Right cardiac atrium (tissue), 5 donors: ENCODE measurements at places on chromosomes 6 and 20.

GRCh38 chr20:44392776-44393607, 37.5 kb downstream of the HNF4A start:
- no peak for DNase-seq

GRCh38 chr6:3744211-3744900, 7.2 kb downstream of the PXDC1 start:
- DNase-seq: no peak

- no peak for DNase-seq
Measured at GRCh38 chr6:21992178-21992967, 304.5 kb downstream of the PRL start.

DNA sequence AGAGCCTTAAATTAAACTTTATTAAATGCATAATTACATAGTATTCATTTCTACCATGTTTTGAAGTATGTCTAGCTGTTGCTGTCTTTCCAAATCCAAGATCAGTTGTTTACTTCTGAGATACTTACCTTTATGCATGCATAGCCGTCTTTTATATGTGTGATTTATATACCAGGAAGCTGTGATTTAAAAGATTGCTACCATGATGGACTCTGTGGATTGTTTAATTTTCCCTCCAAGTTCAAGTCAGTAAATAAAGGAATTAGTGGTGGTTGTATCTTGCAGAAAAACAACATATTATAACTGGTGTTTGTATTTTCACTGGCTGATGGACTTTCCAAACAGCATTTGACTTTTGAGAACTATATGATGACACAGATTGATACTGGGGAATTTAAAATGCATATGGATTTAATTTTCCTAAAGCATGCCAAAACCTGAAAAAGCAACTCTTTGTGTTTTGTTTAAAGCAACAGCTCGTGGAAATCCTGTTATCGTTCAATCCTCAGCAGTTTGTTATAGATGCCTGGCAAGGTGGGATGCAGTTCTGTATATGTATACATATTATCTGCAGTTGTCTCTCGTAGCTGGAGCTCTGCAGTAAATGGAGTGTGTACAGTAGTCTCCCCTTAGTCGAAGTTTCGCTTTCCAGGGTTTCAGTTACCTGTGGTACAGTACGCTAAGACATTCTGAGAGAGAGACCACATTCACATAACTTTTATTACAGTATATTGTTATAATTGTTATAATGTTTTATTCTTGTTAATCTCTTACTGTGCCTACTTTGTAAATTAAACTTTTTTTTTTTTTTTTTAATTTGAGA, 77.1 kb downstream of the CBFA2T2 start:
- DNase-seq: no peak

DNA sequence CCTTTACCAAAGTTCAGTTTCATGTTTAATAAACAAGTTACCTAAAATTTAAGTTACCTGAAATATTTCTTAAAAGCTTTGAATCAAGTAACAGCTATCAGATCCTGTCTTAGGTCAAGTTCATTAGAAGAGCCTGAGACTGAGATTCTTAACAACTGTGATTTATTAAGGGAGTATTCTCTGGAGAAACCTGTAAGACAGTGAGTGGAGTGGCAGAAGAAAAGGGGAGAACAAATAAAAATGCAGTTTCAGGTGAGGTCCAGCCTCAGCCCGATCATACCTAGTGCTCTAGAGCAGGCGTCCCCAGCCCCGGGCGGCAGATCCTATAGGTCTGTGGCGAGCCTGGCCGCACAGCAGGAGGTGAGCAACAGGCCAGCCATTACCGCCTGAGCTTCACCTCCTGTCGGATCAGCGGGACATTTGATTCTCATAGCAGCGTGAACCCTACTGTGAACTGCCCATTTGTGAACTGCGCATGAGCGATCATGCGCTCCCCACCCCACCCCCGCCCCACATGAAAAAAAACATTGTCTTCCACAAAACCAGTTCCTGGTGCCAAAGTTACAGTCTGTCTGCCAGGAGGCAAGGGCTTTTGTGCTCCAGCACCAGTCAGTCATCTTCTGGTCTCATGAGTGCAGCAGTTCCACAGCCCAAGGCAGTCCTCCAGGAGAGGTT, 59.2 kb upstream of the ADGRB3 start:
- DNase-seq: peak; percentile 44

DNA sequence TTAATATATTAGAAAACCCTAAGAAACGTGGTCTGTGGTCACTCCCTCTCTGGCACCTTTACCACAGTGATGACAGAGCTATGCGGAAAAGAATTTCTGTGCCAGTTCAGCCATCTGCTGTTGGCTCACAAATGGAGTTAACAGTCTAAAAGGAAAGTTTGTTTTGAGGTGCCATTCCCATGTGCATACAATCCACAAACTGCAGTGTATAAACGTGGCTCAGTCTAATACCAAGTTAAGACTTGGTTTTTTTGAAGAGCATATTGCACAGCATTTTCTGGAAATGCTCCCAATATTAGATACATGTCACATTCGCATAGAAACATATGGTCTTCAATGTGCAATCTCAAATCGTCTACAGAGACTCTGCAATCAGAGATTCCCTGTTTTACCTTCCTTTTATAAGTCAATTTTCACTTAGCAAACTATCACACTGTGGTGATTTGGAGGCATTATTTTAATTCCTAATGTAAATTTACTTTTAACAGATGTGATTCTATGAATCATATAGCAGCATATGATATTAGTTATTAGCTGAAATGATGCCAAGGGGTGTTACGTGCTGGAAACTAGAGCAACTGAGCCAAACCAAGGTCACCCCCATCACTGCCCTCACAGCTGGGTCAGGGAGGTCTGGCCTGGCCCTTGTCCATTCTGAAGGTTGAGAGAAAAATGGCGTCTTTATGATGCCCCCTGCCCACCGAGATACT, 383.5 kb downstream of the PRKN start:
- DNase-seq: no peak

GRCh38 chr6:158627168-158627939, 17.2 kb downstream of the DYNLT1 start:
- DNase-seq: peak; percentile 43

DNA sequence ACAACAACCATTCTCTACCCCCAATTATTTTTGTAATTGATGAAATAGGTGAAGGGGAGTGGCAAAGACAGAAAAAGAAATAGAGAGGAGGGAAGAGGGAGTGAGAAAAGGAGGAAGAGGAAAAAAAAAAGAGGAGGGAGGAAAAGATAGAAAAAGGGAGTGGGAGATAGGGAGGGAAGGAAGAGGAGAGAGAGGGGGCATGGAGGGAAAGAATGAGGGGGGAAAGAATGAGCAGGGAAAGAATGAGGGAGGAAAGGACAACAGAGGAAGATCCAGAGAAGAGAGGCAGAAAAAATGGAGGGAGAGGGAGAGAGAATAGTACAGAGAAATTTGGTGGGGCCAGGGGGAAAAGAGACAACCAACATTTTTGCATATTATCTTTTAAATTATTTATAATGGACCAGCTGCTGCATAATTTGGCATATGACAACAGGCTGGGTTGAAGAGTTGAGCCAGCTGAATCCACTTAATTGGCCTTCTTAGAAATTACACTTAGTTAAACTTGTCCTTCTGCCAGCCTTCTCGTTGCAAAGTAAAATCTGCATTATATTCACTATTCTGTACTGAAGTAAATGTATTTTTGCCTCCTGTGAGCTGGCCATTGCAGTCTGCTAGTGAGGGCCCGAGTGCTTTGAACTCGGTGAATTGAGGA, 101.0 kb downstream of the ARHGAP18 start:
- no peak for DNase-seq

DNA sequence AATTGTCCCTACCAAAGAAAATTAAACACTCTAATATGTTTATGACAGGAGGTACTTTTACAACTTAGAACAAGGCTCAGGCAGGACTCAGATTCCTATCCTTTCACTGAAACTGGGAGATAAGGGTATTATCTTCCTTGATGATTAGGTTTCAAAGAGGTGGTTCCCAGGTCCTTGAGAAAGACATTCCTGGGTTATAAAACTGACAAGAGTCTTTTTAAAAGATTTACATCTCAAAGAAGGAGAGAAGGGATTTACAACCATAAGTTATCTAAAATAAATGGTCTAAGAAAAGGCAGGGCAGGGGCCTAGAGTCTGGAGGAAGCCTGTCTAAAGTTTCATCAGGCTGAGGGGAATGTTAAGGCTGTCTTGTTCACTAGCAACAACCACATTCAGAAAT, 1492.5 kb downstream of the HACE1 start:
- DNase-seq: no peak

- DNase-seq: no peak
Measured at GRCh38 chr20:8671370-8671961, 397.4 kb upstream of the PLCB4 start.

DNA sequence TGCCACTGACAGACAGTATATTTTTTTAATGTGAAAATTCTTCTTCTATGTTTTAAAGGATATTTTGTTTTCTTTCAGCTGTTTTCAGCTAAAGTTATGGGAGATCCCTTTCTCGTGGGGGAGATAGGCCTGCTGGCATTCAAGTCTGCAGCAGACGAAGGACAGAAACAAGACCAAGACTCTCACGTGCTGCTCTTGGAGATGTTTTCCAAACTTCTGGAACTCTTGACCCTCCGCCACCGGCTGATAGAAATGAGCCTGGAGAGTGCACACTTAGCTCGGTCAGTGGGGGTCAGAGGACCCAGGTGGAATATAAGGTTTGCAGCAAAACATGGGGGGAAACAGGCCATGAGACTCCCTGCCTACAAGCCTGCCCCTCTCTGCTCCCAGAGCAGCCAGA, 120.5 kb downstream of the CD164 start:
- peak; percentile 53 for DNase-seq

- no peak for DNase-seq
Measured at GRCh38 chr6:142071981-142072380, 60.7 kb upstream of the GJE1 start.

DNA sequence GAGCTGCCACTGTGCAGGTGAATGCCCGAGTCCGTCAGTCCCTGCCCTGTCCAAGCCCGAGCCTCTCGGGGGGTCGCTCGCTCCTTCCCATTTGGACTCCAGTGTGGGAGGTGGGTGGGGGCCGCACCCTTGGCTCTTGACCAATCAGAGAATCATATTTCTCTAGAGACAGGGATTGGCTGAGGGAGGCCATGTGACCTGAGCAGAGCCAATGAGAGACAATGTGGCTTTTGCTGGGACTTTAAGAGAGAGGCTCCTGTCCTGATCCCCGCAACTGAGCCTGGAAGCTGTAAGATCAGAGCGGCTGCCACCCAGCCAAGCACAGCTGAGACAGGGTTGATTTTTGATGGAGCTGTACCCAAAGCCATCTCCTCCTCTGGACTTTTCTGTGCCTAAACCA, 199.3 kb downstream of the TFAP2C start:
- DNase-seq: no peak

- DNase-seq: no peak
Measured at GRCh38 chr6:55674672-55675071, 95.7 kb upstream of the HMGCLL1 start.

DNA sequence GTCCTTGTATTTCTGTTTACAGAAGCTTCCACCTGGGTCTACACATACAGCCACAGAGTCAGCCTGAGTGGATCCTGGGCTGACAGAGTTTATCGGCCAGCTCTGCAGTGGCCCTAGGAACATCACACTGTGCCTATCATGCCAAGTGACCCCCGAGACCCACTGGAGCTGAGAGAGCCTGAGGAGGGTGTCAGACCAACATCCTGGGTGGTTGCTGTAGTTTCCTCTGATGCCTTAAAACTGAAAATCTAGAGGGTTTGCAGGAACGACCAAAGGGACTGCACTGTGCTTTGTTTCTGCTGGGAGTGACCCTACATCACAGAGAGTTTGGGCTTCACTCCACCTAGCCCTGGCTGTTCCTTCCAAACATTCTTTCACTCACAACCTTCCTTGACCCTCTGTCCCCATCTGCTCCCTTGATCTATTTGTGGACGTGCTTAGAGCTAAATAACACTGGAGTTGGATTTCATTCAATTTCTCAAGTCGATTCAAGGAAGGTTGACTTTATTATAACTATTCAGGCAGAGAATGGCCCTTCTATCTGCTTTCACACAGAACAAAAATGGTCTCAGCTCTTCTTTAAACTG, 18.1 kb downstream of the MYLK4 start:
- DNase-seq: no peak

GRCh38 chr20:59908855-59909254, 24.6 kb downstream of the SYCP2 start:
- no peak for DNase-seq

DNA sequence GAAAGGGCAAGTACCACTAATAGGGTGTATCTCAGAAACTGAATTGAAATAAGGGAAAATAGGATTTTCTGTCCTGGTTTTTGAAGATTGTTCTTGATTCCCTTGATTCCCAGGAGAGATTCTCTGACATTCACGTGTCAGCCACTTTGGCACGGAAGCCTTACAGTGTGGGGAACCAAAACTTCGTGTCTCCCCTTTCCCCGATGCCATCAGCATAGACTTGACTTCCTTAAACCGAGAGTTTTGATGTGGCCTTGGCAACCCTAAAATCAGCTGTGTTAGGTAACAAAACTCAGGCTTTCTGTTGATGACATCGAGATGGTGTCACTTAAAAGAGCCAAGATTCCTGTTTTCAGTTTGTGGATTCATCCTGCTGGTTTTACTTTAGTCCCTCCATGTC, 7.5 kb downstream of the HMGN4 start:
- DNase-seq: no peak

DNA sequence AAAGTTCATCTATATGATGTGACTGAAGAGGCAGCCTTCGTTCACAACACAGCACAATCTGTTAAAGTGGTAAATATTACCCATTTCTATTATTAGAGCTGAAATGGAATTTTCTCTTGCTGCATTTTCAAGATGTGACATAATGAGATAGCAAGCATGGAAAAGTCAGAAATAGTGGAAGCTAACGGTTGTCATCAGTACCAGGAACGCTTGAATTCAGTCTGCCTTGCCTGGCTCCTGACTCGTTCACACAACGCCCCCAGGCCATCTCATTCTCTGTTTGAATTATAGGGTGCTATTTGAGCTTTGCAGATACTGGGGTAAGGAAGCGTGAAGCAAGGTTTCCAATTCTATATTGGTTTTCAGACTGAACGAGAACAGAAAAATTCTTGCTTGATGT, 116.5 kb upstream of the MAP3K7 start:
- no peak for DNase-seq

DNA sequence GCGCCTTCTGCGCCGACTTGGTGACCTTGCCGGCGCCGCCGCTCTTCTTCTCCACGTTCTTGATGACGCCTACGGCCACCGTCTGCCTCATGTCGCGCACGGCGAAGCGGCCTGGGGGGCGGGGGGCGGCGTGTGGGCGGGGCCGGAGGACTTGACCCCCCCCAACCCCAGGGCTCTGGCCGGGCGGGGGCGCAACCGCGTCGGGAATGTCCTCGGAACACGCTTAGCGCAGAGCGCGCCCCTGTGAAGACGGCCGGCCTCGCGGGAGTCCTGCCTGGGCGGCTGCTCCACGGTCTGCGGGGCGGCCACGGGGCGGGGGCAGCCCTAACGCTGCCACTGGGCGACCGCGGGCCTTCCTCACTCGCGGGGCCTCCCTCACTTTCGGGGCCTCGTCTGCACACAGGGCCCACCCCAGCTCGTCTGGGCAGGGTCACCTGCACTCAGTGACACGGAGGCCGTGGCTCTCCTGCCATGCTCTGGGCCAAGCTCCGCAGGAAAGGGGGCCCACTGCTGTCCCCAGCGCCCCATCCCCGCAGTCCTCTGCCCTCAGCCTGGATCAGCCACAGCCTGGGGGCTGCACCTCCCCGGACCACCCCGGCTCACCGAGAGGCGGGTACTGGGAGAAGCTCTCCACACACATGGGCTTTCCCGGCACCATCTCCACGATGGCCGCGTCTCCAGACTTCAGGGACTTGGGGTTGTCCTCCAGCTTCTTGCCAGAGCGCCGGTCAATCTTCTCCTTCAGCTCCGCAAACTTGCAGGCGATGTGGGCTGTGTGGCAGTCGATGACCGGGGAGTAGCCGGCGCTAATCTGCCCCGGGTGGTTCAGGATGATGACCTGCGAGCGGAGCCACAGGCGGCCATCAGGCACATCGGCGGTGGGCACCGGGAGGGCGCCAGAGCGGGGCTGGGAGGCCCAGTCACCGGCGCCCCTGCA, 10.3 kb downstream of the EEF1A2 start:
- peak; percentile 9 for DNase-seq
